ENCODE measurements at places on chromosomes 6 and 20.

GRCh38 chr20:60063739-60064380 lies 105.6 kb downstream of the CDH26 start:
- DNase-seq = no peak

DNA sequence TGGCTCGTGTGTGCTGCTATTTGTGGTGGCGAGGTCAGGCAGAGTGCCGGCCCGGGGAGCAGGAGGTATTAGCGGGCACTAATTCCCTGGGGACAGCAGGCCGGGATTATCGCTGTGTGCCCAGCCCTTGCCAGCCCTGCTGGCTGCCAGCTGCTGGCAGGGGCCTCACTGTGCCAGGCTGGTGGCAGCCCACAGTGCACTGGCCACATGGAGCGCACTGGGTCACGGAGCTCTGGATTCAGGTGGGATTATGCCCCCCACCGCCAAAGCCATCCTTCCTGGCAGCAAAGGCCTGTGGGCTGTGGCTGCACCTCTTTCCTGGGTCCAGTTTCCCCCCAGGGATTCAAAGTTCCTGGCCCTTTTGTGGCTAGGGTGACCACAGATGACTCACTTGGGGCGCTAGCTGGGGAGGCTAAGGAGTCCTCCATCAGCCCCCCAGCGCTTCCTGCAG lies 59.7 kb downstream of the YTHDF1 start:
- DNase-seq = no peak

DNA sequence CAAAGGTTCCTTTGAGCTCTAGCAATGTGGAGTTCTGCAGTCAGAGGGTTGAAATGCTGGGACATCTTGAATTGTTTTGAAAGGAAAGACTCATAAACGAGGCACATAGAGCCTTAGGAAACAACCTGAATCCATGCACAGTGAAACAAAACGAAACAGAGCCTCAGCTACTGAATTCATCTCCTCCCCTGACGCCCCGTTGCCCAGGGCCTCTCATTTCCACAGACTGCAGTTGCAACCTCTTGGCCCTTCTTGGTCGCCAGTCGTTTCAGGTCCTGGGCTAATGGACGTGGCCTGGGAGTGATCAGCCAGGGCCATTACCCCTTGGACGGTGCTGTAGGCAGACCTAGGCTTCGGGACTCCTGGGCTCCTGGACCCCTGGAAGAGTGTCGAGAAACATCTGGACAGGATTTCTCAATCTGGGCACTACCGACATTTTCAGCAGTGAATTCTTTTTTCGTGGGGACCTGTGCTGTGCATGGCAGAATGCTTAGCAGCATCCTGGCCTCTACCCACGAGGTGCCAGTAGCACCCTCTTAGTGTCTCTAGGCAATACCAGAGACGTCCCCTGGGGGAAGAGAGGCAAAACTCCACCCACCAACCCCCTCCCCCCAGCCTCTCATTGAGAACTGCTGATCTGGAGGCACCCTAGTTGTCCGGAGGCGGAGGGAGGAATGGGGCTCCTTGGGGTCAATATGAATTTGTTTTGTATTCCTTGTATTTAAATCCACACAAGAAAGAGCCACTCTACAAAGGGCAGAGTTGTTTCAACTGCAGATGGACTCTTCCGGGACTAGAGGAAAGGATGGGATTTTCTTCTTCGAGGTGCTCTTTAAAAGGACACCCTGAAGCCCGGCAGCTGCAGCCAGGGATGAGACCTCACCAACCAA lies 50.2 kb downstream of the TMEM242 start:
- DNase-seq = no peak

- DNase-seq = no peak
Observed at GRCh38 chr6:68108233-68108835, 526.7 kb upstream of the ADGRB3 start.

- DNase-seq = no peak
Observed at GRCh38 chr6:153595903-153596302, 443.1 kb upstream of the OPRM1 start.

GRCh38 chr6:54286141-54286540 lies 22.1 kb upstream of the TINAG start:
- DNase-seq = no peak

DNA sequence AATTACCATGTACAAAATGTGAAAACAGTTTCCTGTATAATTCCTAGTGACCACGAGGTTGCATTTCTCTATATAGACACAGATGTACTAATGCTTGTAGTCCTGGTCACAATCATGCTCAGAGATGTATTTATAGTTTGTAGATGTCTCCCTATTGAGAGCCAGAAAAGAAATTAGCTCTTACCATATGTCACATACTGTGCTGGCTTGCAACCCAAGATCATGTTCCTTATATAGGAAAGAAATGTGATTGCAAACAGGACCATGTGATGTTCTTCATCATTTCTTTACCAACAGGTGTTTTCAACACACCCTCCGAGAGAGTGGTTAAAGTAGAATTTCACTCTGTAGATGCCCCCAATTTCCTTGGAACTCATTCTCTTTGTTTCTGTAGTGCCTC lies 369.4 kb downstream of the CBLN4 start:
- no peak for DNase-seq

GRCh38 chr6:45522486-45522885 lies 144.8 kb upstream of the SUPT3H start:
- DNase-seq = no peak

DNA sequence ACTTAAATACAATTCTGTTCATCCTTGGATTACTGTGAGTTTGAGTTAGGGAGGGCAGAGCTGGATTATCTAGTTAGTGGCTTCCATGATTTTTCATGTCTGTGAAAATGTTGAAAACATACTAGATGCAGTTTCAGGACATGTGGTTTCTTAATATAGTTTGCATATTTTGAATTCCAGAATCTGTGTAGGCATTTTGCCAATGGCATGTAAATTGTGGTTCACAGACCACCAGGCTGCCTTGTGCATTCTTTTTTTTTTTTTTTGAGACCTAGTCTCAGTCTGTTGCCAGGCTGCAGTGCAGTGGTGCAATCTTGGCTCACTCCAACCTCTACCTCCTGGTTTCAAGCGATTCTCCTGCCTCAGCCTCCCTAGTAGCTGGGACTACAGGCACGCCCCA lies 42.8 kb downstream of the CDC5L start:
- DNase-seq = no peak

- no peak for DNase-seq
Observed at GRCh38 chr20:62320581-62321354, 18.0 kb downstream of the ADRM1 start.

GRCh38 chr6:11067348-11067747 lies 23.2 kb upstream of the ELOVL2 start:
- DNase-seq = no peak

DNA sequence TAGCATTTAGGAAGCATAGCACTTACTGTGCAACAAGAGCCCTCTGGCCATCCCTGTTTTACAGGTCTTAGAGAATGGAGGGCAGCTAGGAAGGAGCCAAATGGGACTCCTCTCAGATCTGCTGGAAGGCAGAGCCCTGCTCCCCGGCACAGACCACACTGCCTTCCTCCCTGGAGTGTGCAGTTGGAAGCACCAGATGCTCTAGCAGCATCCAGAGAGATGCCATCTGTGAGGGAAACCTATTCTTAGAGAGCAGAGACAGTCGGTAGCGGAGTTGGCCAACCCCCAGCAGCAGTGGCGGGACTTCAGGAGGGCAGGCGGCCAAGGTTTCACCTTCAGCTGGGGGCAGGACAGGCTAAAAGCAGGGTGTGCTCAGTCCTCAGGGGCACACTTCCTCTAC lies 16.7 kb upstream of the E2F1 start:
- no peak for DNase-seq

DNA sequence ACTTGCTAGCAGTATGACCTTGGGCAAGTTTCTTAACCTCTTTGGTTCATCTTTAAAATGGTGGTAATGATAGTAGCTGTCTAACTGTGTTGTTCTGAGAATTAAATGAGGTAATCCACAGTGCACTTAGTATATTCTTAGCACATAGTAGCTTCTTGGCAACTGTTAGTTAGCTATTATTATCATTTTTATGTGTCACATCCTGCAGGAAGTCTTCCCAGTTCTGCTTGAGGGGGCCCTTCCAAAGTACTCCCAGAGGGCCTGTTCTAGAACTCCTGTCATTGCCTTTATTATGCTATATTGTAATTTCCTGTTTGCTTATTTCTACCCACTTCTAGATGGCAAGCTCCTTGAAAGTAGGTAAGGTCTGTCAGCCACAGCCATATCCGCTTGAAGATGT lies 30.6 kb downstream of the ANKS1A start:
- no peak for DNase-seq

DNA sequence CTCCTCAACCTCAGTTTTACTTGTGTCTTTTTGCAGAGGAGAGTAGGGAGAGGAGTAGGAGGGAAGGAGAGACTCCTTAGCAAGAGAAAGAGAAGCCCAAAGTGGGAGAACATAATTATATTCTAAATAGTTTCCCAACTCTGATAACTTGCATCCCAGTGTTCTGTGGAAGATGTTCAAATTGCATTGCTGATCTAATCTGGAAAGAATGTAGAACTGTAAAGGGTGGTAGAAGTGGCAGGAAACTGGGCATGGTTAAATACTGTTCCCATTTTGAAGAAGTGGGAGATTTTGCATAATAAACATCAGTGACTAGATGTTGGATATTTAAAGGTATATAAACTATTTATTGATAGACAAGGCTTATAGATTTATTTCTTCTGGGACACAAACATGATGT lies 42.6 kb upstream of the HMGN3 start:
- DNase-seq = no peak

All from stimulated activated CD8-positive, alpha-beta memory T cell treated with anti-CD3 and anti-CD28 coated beads, Interleukin-4, amount 100 ng/mL, for 1 hour (primary cell).